ENCODE measurements at places on chromosomes 1 and 21.

DNA sequence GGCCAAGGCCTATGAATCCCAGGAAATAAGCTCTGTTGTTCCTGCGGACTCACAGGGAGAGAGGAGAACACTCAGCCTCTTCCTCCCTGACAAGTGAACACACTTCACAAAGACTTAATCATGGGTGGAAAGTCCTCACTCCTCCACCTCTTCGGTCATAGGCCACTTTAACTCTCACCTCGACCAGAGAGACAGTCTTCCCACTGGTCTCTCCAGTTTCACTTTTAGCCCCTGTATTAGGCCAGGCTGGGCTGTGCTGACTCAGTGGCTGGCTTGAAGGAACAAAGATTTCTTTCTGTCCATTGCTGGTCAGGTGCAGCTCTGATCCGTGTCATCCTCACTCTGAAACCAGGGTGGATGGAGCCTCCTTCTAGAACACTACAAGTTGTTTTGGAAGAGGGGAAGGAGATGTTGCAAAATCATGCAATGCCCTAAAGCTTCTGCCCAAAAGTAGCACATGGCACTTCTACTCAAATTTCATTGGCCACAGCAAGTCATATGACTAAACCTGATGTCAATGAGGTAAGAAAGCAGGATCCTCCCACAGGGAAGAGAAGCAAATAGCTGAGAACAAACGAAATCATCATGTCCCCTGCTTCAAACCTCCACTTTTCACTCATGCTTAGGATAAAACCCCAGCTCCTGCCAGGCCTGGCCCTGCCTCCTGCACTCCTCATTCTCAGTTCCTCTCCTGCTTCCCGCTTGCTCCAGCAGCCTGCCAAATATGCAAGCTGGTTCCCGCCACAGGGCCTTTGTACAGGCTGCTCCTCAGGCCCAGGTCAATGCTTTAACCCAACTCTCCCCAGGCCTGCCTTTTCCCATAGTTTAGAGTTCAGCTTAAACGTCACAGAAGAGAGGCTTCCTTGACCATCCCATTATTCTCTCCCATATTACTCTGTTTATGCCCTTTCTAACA lies 150.5 kb upstream of the RUNX3 start:
- DNase-seq: no peak

- DNase-seq: no peak
Observed at GRCh38 chr1:98364544-98364943, 297.0 kb upstream of the SNX7 start.

DNA sequence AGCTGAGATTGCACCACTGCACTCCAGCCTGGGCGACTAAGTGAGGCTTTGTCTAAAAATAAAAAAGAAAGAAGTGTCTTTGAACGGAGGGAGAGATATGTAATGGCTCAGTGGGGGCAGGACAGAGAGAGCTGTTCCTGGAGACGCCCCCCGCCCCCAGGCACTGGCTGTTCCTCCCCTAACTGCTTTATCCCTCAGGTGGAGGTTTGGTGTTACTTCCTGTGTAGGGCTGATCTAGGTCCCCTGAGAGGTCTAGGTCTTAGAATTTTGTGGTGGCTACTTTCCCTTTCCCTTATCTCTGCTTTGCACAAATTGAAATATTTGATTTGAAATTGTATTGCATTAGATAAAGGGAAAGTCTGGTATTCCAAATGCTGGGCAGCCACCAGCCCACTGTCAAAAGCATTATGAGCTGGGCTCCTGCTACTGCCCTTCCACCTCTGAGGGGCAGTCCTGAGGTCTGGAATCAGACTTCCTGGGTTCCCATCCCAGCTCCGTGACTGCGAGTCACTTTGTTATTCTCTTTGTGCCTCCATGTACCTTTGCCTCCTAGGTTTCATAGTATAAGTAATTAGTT lies 134.8 kb upstream of the KIF26B start:
- DNase-seq: no peak

GRCh38 chr1:18137759-18138345 lies 30.3 kb downstream of the IGSF21 start:
- no peak for DNase-seq

- DNase-seq: no peak
Observed at GRCh38 chr1:17531682-17532487, 7.6 kb upstream of the ARHGEF10L start.

GRCh38 chr1:160397651-160398050 lies 2.7 kb upstream of the VANGL2 start:
- no peak for DNase-seq

DNA sequence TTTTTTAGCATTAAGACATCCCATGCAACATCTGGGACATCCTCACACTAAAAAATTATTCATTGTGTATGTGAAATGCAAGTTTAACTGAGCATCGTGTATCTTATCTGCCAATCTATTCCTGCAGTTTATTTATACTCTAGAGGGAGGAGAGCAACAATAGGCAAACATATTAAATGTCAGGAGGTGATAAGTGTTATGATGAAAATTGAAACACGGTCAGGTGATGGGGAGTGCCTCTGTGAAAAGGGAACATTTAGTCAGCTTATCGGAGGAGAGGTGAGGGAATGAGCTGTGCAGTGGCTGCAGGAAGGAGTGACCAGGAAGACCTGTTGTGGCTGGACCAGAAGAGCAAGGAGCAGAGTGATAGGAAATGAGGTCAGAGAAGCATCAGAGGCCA lies 775 bp upstream of the EFCAB14 start:
- DNase-seq: no peak

DNA sequence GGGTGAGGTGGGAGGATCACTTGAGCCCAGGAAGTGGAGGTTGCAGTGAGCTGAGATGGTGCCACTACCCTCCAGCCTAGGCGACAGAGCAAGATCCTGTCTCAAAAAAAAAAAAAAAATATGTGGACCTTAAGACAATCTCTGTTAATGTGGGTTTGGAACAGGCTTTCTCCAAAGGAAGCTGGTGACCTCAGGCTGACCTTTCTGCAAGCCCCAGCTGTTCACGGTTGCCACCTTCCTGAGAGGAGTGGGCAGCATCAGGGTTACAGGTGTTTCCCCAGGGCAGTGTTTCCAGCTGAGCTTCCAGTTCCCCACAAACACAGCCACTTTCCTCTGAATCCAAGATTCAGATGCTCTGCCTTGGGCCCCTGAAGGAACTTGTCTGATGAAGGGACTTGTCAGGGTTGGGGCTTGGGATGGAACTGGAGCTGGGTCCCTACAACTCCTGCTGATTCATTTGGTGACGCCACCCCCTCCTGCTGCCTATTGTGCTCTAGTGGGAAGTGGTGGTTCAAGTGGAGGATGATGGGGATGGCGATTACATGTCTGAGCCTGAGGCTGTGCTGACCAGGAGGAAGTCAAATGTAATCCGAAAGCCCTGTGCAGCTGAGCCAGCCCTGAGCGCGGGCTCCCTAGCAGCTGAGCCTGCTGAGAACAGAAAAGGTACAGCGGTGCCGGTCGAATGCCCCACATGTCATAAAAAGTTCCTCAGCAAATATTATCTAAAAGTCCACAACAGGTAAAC lies 1.9 kb downstream of the ZBTB48 start:
- DNase-seq: no peak

DNA sequence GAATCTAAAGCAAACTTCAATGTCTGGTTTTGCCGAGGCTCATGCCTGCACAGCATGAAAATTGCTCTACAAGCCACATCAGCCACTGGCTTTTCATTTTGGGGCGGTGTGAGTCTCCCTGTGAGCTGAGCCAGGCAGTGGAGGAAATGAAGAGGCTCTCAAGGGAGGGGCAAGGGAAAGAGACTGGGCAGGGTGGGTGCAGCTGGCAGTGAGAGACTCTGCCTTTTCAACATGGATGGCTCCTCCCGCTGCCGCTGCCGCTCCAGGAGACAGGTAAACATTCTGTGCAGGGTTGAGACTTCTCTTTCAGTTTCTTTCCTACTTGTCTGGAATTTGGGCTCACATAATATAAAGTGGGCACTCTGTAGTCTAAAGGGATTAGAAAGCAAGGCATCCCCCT lies 11.3 kb upstream of the CTSE start:
- peak; percentile 33 for DNase-seq

- DNase-seq: no peak
Observed at GRCh38 chr1:2480986-2481364, 4.9 kb downstream of the PLCH2 start.

- no peak for DNase-seq
Observed at GRCh38 chr1:36560621-36561360, 78.1 kb upstream of the CSF3R start.

GRCh38 chr1:20711285-20712214 lies 6.3 kb downstream of the KIF17 start:
- DNase-seq: no peak

DNA sequence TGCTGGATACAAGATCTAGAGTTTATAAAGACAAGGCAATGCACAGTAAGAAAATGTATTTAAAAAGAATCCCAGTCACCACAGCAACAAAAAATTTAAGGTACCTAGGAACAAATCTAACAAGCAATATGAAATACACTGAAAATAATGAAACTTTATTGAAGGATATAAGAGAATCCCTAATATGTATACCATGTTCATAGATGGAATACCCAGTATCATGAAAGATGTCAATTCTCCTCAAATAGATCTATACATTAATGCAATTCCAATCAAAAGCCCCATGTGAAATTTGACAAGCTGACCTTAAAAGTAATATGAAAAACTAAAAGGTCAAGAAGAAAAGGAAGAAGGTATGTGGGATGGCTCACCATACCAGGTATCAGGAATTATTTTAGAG lies 109.2 kb downstream of the COQ8A start:
- DNase-seq: no peak

GRCh38 chr1:53111073-53111556 lies 31.3 kb downstream of the SLC1A7 start:
- DNase-seq: no peak

DNA sequence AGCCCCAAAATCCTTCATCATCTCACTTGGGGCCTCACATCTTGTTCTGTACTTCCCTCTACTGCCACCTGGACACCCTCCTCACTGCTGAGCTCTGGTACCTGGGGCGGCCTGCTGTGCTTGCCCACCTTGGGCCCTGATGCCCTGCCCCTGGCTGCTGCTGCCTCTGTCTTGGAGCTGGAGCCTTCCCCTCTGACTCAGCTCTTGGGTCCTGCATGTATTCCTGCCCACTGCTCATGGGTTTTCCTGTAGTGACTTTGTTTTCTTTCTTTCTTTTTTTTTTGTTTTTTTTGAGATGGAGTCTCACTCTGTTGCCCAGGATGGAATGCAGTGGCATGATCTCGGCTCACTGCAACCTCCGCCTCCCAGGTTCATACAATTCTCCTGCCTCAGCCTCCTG lies 37.5 kb downstream of the TRAPPC10 start:
- no peak for DNase-seq

GRCh38 chr1:208045463-208046260 lies 134.7 kb upstream of the CD34 start:
- DNase-seq: no peak

GRCh38 chr1:14778898-14779865 lies 180.7 kb downstream of the KAZN start:
- peak; percentile 45 for DNase-seq

GRCh38 chr1:210445485-210445884 lies 116.8 kb downstream of the HHAT start:
- no peak for DNase-seq

GRCh38 chr1:43232074-43232473 lies 37.7 kb upstream of the TMEM125 start:
- DNase-seq: no peak

DNA sequence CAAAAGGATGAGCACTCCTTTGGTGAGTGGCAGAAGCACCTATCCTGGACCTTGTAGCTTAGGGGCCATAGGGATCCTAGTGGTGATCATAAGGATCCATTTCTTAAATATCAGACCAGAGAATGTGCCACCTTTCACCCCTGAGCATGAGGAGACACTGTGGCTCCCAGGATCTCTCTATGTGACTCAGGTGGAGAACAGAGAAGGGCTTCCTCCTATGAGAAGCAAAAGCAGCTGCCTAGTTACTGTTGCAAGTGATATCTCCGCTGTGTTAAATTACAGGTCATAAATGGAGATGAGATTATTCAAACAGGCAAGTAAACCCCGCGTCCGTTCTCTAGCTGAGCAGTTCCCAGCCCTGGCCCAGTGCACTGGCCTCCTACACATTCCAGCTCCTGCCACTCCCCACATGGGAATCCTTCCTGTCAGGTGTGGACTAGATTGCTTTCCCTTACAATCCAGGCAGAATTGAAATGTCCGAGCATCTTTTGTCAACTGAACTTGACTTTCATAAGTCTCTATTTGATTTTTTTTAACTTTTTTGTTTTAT lies 26.3 kb downstream of the CLEC20A start:
- no peak for DNase-seq

DNA sequence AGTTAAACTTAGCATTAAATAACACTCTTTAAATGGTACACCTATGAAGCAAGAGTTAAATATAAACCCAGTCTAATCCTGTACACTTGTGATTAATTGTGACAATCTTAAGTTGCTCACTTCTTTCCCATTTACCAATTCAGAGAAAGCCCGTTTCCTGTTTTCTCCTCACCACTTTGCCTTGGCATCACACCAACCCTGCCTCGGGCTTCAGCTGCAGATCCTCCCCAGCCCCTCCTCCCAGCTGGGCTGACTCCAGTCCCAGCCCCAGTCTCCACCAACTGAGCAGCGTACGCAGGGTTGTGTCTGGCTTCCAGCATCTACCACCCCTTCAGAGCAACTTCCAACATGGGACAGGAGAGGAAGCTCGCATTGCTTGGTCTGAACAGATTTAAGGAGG lies 4.1 kb downstream of the PYCR2 start:
- DNase-seq: no peak

DNA sequence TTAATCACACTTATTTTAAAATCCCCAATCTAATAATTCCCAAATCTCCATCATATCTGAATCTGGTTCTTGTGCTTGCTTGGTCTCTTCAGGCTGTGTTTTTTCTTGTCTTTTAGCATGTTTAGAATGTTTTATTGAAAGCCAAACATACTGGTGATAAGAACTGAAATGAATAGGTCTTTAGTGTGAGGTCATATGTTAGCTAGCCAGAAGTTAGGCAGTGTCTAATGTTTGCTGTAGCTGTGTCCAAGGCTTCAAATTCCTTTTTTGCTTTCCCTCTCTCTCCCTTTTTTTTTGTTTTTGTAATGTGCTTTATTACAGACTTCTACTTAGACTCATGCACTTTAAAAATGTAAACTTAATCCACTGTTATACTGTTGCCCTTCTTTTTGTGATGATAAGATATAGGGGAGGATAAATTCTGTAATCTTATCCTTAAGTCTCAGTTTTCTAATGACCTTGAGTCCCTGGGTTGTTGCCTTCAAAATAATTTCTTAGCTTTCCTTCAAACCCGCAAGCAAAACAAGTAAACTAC lies 725.1 kb downstream of the BRINP3 start:
- no peak for DNase-seq

DNA sequence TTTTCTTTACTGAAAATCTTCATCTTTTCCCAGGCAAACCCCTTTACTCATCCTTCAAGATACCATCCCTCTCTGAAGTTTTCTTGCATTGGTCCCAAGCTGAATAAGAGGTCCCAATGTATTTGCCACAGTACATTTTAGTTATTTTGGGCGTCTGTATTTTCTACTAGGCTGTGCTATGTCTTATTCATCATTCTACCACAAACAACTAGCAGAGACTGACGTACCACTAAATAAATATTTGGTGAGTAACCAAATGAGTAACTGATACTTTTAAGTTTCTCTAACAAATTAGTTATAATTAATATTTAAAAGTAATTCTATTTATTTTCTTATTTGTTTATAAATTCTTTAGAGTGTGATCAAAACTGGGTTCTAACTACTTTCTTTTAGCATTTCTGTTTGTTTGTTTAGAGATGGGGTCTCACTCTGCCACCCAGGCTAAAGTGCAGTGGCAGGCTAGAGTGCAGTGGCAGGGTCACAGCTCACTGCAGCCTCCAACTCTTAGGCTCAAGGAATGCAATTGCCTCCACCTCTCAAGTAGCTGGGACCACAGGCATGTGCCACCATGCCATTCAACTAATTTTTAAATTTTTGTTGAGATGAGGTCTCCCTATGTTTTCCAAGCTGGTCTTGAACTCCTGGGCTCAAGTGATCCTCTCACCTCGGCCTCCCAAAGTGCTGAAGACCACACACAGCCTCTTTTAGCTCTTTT lies 33.1 kb downstream of the NDC1 start:
- no peak for DNase-seq

Data from germinal center (tissue), 1 donor.